Stimulated activated CD4-positive, alpha-beta T cell treated with anti-CD3 and anti-CD28 coated beads, Interleukin-4, amount 100 ng/mL, for 1 hour (primary cell): ENCODE measurements at places on chromosomes 1 and 21.

DNA sequence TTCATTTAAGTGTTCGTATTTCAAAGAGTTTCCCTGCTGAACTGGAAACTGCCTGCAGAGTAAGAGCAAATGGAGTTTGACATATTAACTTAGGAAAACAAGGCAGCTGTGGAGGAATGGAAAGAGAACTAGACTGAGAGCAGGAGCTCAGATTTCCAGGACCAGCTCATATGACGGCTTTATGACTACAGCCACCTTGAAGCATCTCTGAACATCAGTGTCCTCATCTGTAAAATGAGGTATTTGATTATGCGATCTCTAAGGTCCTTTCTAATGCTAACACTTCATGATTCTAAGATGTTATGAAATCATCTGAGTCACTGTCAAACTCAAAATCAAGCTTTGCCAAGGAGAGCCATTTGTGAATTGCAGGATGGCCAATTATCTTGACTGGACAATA is 112.3 kb downstream of the PRRX1 start:
- DNase-seq, result no peak

- no peak for DNase-seq
Observed at GRCh38 chr1:169725930-169726329, 7.9 kb downstream of the SELE start.

DNA sequence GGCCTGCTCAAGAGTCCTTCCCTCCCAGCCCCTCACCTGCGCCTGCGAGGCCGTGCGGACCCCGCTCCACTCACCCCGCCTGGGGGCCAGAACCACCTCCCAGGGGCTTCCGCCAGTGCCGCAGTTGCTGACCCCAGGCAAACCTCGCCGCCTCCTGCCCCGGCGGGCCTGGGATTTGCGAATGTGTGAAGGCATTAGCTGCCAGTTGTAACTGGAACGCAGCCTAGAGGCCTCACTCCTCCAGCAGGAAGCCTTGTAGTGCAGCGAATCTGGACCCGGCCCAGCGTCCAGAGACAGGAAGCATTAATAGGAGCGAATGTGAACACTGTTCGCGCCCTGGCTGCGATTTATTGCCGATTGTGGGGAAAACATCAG is 140.9 kb upstream of the ARHGEF16 start:
- DNase-seq, result no peak

- no peak for DNase-seq
Observed at GRCh38 chr1:32813941-32814739, 3.0 kb downstream of the YARS1 start.

- no peak for DNase-seq
Observed at GRCh38 chr1:44262414-44262813, 49.1 kb downstream of the DMAP1 start.
